ENCODE measurements at places on chromosomes 11 and 22.

GRCh38 chr11:112583261-112583893 is 322.7 kb upstream of the PLET1 start:
- DNase-seq: no peak

- DNase-seq: peak; percentile 53
These were observed 1.1 kb upstream of the CD248 start for GRCh38 chr11:66317723-66318599.

DNA sequence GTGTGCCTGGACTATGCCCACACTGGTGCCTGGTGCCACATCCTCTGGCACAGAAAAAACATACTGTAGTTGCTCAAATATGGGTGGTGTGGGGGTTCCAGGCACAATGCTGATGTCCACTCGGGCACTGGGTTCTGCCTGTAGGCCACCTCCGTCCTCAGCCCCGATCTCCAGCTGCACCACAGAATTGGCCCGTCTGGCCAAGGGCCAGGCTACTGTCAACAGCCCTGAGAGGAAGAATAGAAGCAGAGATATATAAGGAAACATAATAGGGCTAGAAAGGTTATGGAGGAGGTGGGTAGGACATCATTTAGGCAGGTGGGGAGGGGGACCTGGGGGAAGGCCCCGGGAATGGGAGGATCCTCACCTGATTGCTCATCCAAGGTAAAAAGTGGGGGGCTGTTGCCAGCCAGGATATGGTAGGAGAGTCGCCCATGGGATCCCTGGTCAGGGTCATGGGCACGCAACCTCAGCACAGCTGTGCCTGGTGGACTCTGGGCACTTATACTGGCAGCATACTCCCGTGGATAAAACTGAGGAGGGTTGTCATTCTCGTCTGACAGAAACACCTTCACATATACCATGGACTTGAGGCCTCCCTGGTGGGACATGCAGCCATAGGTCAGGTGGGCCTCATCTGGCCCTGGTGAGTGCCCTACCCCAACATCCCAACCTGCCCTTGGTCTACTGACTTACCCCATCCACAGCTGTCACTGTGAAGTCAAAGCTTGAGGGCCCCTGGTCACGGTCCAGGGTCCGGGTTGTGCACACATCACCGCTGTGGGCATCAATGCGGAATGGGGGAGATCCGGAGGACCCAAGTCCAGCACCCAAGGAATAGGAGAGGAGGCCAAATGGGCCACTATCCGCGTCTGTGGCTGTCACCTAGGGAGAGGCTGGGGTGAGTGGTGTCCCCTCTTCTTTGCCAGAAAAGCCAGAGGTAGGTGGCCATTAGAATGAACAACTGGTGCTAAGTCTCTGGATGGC is 14.5 kb upstream of the TPP1 start:
- DNase-seq: no peak

DNA sequence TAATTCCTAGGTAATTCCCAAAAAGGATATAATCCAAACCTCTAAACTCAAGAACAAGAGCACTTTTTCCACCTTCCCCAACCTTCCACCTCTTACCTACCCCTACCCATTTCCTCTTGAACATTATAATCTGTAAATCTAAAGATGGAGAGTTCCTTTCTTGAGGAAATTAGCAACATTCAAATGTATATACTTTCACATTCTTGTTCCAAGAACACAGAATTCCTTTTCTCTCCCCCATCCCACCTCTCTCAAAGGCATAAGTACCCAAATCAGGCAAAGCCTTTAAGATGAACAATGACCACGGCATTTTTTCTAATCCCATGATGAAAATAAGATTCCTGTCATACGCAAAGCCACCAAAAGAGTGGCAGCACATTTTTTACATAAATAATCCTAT is 18.3 kb downstream of the RRAS2 start:
- no peak for DNase-seq

DNA sequence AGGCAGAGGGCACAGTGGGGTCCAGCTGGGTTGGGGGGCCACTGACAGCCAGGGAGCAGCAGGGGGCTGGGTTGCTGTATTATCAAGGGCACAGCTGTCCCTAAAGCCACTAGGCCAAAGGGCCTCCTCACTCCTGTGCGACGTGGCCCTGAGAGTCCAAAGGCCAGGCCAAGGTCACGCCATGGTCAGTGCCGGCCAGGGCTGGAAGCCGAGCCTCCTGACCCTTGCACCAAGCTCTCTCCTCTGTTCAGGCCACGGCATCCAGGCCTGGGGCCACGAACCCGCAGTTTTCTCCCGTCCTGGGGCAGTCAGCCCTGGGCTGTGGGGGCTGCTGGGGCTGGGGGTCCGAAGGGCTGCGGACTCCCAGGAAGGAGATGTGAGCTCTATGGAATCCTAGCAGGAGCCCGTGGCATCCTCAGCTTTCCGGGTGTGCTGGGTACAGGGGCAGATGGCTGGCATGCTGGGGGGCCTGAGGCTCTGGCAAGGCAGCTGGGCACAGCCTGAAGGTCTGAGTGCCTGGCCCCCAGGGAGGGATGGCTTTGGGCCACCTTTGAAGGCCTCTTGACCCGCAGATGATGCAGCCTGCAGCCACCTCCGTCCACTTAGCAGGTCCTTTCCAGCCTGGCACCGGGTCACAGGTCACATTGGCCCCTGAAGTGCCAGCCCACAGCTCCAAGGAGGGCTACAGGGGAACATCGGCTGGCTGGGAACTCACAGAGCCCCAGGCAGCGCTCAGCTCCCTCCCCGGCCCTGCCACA is 17.3 kb upstream of the PPARA start:
- no peak for DNase-seq

DNA sequence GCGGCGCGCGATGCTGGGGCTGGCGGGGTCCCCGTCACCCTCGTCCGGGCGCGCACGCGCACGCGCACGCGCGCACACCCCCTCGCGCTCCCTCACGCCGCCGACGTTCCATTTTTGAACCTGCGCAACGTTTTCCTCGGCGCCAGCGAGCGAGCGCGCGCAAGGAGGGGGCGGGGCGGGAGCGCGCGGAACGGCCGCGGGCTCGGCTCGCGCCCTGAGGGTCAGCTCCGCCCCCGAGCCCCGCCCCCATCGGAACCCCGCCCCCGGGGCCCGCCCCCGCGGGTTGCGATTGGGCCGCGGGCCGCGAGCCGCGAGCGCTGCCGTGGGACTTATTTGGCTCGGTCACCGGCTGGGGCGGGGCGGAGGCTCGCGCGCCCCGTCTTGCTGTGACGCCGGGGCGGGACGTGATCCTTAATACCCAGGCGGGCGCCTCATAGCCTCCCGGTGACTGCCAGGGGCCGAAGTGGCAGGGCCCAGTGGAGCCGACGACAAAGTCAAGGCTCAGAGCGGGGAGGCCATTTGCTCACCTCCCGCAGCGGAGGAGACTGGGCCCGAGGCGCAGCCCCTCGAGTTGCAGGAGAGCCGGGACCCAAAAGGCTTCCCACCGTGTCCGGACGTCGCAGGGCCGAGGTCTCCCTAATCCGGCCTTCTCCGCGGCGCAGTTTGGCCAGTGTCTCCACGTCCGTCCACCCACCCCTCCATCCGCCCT is at the start of gene CBX7:
TSS of gene CBX7 (minus strand) at position 170 of the 709 bp plus-strand sequence. CDS start 236 bp downstream, outside the sequence.
- DNase-seq: peak; percentile 72

DNA sequence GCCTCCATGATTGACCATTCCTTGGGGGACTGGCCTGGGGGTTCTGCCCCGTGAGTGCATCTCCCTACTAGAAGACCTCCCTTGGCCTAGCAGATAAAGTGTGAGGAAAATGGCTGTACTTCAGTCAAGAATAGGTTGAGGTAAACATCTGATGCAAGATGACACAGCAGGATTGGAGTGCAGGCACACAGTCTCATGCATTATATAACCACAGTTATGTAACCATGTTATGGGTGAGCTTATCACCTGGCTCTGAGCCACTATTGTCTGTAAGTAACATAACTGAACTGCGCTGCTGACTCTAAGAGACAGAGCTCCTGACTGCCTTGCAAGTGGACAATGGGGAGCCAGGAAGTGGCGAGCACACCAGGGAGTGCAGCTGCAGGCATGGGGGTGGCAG is 378.7 kb upstream of the ANO5 start:
- DNase-seq: no peak

DNA sequence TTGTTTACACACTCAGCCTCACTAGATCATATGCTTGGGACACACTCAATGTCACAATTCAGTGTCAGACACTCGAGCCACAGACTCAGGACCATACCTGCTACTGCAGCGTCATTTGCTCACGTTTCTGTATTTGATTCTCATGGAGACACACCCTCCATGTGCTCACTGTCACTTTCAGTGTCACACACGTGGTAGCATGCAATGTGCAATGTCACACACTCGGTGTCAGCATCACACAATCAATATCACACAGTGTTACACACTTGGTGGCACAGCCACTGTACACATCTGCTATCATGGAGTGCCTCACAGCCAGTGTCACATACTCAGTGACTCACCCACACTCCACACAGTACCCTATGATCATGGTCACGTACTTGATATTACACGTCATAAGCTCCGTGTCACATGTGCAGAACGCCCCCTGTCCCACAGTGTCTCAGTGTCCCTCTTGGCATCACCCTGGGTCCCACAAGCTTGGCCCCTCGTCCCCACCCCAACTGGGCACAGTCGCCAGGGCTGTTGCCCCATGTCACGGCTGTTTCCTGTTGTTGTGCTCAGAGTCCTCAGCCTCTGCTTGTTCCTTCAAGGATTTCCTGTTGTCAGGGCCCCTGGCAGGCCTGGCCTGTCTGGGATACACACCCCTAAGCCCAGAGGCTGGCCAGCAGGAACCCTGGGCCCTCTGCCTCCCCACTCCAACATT is 49.6 kb downstream of the PDE2A start:
- DNase-seq: no peak

DNA sequence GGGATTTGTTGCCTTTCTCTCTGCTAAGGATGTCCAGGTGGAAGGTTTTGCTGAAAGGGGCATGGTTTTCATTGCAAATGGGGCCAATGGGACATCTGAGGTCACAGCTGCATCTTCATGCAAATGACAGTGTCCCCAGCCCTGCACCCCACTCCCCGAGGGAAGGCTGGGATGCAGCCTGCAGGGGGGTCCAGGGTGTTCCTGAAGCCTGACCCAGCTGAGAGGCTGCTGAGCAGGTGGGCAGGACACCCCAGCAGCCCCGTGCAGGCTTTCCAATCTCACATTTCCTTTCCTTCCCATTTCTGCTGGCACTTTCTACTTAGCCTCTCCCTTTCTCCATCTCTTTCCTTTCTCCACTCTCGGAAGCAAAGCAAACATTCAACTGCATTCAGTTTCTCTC is 78.3 kb downstream of the SCN3B start:
- no peak for DNase-seq

DNA sequence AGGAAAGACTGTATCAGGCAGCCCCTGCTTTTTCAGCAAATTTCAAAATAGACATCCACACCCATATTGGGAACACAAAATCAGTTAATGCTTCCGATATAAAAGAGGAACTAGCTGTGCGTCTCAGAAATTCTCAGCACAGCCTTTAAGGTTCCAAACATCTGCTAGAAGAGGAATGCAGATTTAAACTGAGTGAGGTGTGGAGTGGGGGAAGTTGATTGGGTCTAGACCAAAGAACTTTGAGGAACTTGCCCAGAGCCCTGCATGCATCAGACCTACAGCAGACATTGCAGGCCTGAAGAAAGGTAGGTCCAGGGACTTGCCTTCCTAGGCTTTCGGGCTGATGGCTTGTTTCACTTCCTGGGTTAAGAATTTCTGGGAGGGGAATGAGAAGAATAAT is at the start of gene MS4A4A:
TSS of gene MS4A4A (plus strand) at position 255 of the 400 bp plus-strand sequence. CDS start at position 265, 10 bp downstream.
- DNase-seq: no peak

DNA sequence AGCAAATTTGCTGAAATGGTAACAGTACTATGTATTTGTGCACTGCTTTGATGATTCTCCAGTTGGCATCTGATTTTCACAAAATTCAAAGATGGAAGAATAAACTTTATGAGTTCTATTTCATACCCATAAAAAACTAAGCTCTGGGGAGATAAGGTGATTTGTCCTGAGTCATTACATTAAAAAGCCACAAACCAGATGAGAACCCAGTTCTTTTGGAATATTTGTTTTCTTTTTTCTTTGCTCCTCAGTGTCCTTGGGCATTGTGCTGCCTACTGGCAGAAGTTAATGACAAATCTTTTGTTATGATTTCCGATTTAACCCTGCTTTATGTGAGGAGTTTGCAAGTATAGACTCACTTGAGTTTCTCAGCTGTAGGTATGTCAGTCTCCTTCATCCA is 45.4 kb upstream of the AMOTL1 start:
- DNase-seq: no peak

- no peak for DNase-seq
These were observed 1.5 kb downstream of the DBX1 start for GRCh38 chr11:20158597-20159257.

GRCh38 chr22:49915610-49916009 is 2.6 kb downstream of the ALG12 start:
- DNase-seq: no peak

DNA sequence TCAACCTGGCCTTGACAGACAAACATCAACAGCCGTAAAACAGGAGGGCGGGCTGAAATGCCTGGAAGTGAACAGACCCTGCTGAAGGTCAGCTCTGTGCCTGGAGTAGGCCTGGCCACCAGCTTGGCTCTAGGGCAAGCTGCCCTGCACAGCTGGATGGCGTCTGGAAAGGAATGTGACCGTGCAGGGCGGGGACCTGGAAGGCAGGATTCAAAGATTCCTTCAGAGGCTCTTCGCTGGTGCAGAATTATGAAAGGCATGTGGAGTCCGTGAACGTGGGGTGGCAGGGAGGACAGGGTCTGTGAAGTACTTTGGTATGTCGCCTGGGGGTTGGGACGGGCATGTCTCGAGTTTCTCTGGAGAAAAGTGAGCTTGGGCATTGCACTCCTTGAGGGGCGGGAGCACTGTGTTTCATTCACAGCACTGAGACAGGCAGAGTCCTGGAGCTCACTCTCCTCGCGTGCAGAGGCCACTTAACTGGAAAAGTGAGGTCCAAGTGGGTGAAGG is 1.5 kb downstream of the EHD1 start:
- DNase-seq: no peak

DNA sequence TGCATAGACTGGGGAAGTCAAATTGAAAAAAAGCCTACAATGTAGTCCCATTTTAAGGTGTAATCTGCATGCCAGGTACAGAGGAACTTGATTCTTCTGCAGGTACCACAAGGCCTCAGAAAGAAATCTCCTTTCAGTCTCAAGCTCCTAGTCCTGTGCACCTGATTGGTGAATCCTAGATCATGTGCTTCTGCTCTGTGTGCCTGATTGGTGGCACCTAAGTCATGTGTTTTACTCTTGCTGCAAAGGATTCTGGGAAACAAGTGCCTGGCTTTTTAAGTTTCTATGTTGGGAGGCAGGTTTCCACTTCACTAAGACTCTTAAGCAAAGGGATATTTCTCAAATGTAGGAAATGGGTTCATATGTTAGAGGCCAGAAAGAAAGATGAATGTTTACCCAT is 29.1 kb downstream of the INSC start:
- DNase-seq: no peak

GRCh38 chr11:19508165-19508564 is 204.5 kb upstream of the NAV2 start:
- no peak for DNase-seq

- peak; percentile 5 for DNase-seq
These were observed 34.2 kb upstream of the FSHB start for GRCh38 chr11:30196400-30197206.
